ENCODE measurements at places on chromosomes 11 and 22.

DNA sequence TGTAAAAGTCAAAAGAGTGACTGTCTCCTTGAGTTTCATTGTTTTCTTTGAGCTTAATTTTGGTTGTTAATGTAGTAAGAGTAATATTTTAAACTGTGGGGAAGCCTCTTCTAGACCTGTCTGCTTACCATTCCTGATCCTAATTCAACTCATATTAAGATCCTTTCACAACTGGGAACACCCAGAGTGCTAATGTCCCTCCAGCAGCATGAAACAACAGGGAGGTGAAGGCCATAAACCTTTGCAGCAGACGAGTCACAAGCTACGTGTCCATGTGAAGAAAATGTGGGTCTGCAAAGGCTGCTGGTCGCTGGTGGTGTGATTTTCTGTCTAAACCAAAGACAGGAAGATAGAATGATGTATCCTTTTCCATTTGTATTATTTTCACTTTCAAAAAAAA lies 152.5 kb downstream of the ETS1 start:
- DNase-seq, result no peak

DNA sequence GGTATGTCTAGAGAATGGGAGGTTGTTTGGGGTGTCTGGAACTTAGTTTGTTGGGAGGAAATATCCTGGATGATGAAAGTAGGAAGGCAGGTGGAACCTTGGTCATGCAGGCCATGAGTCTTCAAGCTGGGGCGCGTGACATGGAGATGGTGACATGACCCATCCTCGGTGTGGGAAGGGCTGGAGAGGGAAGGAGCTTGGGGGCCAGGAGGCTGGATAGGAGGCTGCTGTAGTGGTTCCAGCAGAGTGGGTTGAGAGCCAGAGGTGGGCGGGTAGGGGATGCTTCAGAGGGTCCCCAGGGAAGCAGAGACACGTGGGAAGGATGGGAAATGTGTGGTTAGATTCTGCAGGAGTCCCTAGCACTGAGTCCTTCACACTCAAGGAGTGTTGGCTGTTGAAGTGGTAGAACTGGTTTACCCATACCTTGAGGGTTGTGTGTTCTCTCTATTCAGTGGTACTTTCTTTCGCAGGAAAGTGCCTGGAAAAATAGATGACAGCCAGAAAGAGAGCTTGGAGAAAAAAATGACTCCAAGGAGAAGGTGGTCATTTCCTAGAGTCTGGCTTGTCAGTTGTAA lies 56.8 kb downstream of the LDLRAD3 start:
- DNase-seq, result no peak

- DNase-seq, result peak; percentile 7
These were observed 67.8 kb downstream of the FAM168A start for GRCh38 chr11:73530109-73530508.

DNA sequence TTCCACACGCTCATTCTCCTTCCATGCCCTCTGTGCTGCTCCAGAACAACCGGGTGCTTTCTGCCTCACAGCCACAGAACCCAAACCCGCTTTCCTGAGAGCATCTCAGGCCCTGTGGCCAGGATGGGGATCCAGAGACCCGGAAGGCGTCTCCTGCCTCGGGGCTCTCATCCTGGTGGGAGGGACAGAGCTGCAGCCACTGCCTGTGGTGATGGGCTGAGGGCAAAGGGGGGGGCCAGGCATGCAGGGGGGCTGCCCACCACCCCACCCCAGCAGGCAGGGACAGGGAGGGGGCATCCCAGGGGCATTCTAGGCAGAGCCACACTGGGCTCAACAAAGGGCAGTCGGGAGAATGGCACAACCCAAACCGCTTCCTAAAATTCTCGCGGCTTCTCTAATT lies 41.4 kb downstream of the CERK start:
- DNase-seq, result no peak

DNA sequence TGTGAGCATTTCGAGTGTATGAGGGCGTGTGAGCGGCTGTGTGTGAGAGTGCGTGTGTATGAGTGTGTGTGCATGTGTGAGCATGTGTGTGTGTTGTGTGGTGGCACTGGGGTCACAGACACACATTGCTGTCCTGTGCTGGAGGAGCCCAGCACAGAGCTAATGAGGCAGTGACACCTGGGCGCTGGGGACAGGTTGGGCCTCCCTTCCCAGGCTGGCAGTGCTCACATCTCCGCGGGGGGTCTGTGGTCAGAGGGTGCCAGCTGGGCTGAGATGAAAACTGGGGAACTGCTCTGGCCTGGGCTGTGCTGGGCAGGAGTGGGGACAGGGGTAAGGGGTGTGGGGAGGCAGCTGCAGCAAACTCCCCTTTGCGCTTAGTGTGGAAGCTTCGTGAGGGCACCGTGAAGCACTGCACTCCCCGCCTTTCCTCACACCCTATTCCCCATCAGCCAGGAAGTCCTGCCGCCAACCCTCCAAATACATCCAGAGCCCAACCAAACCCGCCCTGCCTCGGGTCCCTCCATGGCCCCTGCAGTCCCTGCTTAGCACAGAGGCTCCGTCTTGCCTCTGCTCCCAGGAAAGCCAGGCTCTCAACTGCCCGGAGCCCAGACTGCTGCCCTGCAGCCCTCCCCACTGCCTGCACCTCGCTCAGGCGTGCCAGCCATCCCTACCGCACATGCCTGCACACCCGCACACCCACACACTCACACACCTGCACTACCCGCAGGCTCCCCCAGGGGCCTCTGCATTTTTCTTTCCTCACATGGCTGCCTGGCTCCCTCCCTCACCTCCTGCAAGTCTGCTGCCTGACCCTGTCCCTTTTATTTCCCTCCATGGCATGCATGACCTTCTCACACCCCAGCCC lies 62.0 kb upstream of the THY1 start:
- no peak for DNase-seq

GRCh38 chr22:42972649-42973535 lies 42.1 kb downstream of the PACSIN2 start:
- DNase-seq, result no peak

GRCh38 chr11:107756553-107756952 lies 44.7 kb upstream of the SLN start:
- DNase-seq, result peak; percentile 33

DNA sequence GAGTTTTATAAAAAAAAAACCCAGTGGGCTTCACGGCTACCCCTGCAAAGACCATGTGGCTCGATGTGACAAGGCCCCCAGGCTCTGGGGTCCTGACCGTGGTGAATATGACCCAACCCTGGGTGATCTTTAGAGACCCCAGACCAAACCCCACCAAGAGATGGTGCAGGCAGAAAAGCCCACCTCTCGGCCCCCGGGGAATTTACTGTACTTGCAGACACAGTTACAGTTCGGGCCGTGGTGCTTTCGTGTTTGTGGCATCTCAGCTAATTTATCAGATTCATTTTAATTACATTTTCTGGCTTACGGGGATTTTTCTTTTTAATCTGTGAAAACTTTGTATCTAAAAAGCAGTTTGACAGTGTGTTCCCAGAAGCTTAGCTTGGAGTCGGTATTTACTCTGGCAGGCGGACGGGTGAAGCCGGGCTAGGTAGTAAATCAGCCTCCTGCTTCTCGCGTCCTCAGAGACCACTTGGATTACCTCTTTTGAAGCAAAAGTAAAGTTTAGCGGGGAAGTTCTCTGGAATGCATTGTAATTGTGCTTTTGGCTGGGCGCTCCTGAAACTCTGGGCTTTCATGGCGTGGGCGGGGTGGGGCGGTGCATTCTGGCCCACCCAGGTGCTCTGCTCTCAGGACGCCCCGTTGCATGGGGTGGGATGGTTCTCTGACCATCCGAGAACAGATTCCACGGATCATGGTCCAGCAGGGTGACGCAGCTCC lies 25.3 kb downstream of the ANO1 start:
- no peak for DNase-seq

GRCh38 chr11:8776209-8776608 lies 93.6 kb downstream of the RPL27A start:
- DNase-seq, result no peak

DNA sequence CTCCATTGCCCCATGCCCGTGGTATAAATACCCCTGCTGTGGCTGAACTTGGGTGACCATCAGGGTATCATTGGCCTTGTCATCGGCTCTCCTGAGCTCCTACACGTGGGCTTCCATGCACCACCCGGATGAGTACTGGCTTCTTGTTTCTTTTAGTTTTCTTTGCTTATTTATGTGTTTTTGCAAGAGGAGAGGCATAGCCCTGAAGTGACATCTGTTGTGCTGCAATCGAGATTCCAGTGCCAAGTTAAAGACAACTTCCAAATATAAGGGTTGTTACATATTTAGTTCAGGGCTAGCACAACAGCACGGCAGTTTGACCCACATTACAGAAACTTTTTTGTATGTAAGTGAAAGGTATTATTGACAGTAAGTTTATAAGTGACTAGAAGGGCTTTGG lies 1087.1 kb downstream of the TBC1D22A start:
- DNase-seq, result no peak

GRCh38 chr11:79400717-79401330 lies 40.0 kb downstream of the TENM4 start:
- DNase-seq, result peak; percentile 25

- no peak for DNase-seq
These were observed 879.9 kb upstream of the TENM4 start for GRCh38 chr11:80320765-80321164.

DNA sequence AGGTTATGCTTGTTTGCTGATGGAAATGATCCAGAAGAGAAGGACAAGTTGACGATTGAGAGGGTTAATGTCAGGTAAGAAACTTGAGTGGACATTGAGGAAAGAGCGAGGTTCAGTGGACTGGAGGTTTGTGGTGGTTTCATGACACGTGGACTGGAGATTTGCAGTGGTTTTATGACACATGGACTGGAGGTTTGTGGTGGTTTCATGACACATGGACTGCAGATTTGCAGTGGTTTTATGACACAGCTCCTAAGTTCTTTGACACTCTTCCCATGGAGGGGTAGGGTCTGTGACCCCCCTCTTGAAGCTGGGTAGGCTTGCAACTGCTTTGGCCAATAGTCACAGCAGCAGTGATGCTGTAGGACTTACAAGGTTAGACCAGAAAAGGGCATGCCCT lies 5.4 kb upstream of the MAPK8IP2 start:
- no peak for DNase-seq

DNA sequence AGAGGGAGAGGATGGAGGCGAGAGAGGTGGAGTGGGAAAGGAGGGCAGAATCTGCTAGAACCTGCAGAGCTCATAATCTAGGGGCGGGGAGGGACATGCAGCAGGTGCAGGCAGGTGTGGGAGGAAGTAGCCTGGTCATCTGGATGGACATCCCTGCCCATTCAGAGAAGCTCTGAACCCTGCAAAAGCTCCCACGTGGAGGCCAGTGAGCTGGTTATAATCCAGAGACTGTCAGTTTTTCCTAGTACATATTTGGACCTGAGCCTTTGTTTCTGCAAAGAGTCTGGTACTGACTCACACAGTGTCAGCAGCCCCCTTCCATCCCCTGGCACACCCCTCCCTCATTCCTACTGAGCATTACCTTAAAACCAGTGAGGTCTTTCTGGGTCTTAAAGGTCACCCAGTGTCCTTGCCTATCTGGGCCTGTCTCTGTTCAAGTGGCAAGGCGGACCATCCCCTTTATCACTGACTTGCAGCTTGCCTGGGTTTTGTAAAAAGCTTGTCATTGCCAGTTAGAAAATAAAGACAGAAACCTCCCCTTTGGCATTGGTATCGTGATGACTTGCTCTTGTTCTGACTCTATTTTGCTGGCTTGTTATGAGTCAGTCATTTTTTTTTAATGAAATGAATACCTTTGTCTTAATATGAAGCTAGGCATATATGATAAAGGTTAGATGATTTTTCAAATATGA lies 26.1 kb downstream of the PTPRJ start:
- no peak for DNase-seq

- no peak for DNase-seq
These were observed 35.0 kb downstream of the PPFIBP2 start for GRCh38 chr11:7548659-7549274.

GRCh38 chr22:19232623-19233022 lies 54.1 kb upstream of the SLC25A1 start:
- no peak for DNase-seq

DNA sequence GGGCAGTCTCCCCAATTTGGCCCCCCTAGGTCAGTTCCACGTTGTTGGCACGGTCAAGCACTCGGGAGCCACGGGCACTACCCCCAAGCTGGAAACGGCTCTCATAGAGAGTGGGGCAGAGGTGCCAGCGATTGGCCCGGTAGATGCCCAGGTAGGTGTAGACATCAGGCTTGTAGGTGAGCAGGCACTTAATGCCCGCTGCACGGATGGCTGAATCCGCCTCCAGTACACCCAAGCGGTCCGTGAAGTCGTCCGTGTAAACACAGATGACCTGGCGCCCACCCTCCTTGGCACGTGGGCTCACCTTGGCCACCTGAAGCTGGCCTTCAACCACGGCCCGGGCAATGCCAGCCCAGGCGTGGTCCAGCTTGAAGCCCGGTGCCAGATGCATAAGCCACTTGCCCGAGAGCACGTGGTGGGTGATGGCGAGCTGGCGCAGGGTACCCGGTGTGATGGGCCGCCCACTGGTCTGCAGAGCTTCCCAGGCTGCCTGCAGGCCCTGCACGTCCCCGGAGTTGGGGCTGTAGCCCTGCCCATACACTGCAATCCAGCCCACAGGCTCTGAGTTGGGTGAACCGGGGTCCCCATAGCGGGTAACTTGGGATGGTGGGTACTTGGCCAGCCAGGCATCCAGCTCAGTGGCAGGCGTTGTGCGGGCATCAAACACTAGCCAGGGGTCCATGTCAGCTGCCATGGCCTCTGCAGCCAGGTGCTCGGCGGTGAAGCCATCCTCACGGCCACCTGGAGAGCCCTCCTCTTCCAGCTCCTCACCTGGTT lies 1.2 kb downstream of the C11orf68 start:
- no peak for DNase-seq

- DNase-seq, result no peak
These were observed 2.8 kb upstream of the ROBO4 start for GRCh38 chr11:124900464-124900863.

DNA sequence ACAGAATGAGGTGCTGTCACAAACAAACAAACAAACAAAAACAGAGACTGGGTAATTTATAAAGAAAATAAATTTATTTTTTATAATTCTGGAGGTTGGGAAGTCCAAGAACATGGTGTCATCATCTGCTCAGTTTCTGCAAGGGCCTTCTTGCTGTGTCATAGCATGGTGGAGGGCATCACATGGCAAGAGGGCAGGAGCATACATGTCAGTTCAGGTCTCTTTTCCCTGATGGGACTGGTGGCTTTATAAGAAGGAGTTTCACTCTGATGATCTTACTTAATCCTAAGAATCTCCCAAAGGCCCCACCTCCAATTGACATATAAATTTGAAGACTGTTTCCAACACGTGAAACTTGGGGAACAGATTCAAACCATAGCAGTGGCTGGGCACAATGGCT lies 135.7 kb downstream of the NECTIN1 start:
- no peak for DNase-seq

DNA sequence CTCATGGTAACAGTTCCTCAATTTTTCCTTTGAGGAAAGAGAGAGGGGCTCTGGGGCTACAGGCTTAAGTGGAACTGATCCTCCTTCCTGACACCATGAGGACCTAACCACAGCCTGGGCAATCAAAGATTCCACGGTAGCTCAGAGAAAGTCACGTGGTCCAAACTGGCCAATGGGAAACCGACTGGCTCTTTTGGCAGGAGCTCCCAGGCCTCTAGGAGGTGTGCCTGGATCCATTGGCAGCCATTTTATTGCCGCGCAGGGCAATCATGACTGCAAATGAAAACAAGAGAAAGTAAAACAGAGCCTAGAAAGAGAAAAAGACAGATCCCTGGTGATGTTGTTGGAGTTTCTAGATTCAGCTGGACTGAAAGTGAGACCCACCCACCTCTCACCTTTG lies 27.3 kb upstream of the ASPHD2 start:
- DNase-seq, result no peak

- no peak for DNase-seq
These were observed 531.1 kb downstream of the BRD1 start for GRCh38 chr22:49296561-49296960.
